HTR-8/SVneo (cell line): ENCODE measurements at places on chromosomes 11 and 22.
A peak's percentile ranks its signal among the peaks of the same experiment; 100 is the strongest.

DNA sequence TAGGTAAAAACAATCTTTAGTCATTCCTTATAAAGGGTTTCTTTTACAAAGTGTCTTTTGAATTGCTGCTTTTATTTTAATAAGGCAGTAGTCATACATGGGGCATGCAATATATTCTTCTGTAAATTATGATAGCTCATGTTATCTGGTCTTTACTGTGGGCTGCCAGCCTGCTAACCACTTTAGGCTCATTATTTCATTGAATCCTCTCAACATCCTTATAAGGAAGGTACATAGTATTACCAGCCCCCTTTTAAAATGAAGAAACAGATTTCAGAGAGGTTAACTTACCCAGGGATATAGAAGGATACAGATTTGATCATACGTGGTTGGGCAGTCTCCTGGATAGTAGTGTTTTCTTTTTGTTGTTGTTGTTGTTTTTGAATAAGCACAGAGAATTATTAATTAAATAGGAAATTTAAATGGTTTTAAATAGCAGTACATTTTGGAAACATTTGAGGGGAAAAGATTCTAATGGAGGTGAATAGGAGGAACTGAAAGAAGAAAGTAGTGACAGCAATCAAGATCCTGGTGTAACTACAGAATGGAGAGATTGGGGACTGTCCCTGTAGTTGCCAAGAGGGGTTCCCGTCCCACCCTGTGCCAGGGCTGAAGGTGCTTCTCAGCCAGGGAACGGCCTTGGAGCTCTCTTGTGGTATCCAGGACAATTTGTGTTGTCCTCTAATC, 21.0 kb downstream of the SPECC1L start:
- DNase-seq = no peak

GRCh38 chr11:72091292-72091691, 10.6 kb downstream of the LRRC51 start:
- peak; percentile 64 for DNase-seq

- DNase-seq = no peak
These were observed 26.7 kb downstream of the INSC start for GRCh38 chr11:15141381-15141780.

GRCh38 chr11:60363542-60364470, 14.5 kb upstream of the MS4A7 start:
- peak; percentile 48 for DNase-seq

DNA sequence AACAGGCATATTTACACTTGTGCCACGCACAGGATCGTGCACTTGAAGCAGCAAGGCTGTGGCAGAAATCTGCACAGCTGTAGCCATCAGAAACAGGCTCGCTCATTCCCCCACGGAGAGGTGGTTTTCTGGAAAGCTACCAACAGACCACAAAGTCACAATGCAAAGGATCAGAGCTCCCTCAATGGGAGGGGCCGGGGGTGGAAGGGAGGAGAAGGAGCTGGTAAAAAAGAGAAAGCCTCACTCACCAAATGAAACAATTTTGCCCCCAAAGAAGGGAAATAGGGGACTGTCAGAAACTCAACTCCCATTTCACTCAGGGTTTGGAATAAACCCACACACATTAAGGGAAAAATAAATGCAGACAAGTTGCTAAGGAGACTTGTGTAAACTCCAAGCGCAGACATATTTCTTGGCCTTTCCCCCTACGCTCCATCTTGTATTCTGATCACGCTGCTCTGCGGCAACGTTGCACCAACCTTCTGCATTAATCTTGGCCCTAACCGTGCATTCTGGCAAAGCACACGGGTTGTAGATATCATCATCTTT, 43.2 kb upstream of the BLID start:
- no peak for DNase-seq

- DNase-seq = no peak
These were observed 1.0 kb downstream of the CTR9 start for GRCh38 chr11:10752061-10752460.

- no peak for DNase-seq
These were observed 2.0 kb upstream of the ESRRA start for GRCh38 chr11:64303109-64304031.

DNA sequence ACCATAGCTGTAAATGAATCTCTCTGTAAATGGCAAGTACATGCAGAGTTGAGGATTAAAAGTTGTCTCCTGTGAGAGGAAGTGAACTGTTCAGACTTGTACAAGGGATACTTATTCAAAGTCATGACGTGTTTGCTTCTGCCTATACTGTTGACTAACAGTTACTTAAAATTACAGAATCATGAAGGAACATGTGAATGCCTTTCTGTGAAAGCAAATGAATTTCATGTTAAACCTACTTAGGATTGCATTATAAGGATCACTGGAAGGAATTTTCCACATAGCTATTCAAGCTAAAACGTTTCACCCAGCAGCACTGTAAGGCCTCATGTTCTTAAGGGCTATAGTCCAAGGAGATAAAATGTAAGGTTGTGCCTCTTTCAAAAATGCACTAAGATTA, 93.4 kb upstream of the BIRC3 start:
- no peak for DNase-seq

- no peak for DNase-seq
These were observed 89.3 kb upstream of the SLC22A12 start for GRCh38 chr11:64501500-64502427.

DNA sequence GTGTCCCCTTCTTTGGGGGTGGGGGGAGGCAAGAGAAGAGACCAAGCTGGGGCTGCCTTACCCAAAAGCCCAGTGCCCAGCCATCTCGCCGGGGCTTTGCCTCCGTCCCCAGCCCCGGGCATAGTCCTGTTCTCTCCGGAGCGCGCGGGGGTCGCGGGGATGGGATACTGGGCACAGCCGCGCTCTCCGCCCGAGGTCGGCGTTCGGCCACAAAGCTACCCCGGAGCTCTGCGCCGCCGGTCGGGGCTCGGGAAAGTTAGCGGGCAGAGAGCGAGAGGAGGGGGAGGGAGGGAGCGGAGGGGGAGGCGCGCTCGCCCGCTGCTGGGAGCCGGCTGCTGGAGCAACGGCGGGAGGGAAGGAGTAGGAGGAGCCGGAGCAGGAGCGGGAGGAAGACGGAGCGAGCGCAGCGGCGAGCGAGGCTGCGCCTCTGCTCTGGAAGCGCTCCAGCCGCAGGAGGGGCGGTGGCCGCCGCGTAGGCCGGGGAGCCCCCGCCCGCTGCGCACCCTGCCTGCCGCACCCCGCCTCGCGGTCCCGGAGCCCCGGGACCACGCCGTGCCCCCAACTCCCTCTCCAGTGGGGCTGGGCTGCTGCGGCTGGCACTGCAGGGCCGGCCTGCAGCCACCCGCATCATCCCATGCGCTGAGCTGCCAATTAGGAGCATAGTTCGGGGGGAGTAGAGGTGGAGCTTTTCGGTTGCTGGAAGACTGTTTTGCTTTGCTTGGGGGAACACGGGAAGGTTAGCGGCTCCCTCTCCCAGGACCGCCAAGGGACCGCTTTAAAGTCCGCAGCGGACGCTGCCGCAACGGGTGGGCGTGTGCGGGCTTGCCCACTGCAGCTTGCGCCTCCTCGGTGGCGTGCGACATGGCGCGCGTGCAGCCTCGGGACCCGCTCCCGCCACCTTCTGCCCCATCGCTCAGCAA, at the start of gene SCN4B:
Gene SCN4B (minus strand): TSS at position 272 of the 920 bp plus-strand sequence. CDS start 150 bp downstream, at position 122.
- peak; percentile 56 for DNase-seq

DNA sequence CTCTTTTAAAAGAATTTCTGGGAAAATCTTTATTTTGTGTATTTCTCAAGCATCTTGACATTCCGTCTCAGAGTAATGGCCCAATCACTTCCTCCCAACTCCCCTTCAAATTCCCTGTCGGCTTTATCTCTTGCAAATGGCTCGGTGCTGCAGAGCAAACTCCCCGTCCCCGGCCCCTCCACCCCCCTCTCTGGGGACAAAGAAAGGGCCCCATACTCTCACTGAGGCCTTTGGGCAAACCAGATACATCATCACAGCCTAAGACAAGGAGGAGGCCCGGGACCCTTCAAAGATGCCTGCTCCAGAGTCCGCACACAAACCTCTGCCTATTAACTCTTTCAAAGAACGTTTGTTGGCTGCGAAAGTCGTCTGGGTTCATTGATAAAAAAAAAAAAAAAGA, 3.9 kb upstream of the SMIM38 start:
- DNase-seq = no peak

DNA sequence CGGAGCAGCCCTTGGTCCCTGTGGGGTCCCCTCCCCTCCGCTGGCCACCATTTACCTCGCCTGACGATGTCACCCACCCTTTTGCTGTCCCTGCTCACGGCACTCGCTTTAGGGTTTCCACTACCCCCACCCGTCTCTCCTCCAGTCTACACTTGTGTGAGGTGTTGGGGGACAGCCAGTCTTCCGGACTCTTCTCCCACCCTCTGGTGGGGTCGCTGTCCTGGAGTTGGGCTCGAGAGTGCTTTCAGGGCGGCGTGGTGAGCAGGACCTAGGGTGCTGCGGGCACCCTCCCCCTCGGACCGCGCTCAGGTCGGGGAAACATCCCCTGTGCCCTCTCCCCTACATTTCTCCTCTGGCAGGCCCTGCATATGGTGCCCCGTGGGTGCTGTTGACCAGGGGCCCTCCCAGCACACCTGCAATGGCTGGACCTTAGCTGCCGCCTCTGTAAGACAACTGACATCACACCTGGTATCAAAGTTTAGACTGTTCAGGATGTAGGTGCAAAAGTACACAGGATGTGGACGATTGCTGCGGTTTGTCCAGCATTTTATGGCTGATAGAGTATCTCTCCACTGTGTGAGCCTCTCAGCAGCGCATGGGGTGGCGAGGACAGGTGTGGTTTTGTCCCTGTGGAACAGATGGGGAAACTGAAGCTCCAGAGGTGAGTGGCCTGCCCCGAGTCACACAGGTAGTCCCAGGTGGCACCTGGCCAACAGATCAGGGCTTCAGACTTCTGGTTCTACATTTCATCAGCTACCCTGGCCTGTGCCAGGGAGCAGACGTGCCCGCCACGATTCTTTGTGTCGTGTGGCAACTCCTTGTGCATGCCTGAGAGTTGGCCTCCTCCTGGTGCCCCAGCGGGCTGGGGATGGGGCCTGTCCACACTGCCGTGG, 1.2 kb downstream of the GRK2 start:
- DNase-seq = no peak

- DNase-seq = no peak
These were observed 96.1 kb downstream of the SHANK2 start for GRCh38 chr11:71156301-71156700.

- no peak for DNase-seq
These were observed 1.0 kb upstream of the ADSL start for GRCh38 chr22:40345271-40345670.

DNA sequence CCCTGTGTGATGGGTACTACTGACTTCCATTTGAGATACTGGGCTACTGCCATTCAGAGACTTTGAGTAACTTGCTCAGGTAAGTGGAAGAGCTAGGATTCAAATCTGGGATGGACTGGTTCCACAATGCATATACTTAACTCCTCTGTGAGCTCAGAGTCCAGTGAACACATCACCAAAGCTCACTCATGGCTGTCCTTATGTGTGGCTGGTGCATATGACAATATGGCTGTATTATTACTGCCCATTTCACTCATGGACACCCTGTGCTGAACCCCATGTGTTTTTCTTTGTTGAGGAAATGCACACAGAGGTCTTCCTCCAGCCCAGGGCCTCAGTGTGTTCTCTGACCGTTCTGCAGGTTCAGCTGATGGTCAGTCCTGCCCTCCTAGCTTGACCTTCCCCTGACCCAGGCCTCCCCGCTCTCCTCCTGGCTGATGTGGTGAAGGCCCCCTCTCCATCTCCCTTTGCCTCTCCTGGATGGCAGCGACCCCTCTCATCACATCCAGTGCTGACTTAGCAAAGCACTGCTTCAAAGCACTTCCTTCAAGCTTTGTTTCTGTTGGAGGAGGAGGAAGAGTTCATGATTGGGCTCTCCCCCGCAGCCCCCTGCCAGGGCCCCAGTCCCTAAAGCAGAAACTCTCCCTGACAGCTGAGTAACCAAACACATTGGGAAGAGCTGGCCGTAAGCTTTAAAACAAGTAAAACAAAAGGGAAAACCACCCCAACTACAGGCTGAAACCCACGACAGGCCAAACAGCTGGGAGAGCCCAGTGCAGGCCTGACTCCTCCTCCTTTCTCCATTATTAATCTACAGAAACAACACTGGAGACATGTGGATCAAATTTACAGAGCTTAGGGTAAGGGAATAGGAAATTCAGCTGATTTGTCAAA, 101.2 kb downstream of the NAT10 start:
- no peak for DNase-seq

- DNase-seq = no peak
These were observed 5.9 kb downstream of the TMPRSS13 start for GRCh38 chr11:117923275-117923674.

DNA sequence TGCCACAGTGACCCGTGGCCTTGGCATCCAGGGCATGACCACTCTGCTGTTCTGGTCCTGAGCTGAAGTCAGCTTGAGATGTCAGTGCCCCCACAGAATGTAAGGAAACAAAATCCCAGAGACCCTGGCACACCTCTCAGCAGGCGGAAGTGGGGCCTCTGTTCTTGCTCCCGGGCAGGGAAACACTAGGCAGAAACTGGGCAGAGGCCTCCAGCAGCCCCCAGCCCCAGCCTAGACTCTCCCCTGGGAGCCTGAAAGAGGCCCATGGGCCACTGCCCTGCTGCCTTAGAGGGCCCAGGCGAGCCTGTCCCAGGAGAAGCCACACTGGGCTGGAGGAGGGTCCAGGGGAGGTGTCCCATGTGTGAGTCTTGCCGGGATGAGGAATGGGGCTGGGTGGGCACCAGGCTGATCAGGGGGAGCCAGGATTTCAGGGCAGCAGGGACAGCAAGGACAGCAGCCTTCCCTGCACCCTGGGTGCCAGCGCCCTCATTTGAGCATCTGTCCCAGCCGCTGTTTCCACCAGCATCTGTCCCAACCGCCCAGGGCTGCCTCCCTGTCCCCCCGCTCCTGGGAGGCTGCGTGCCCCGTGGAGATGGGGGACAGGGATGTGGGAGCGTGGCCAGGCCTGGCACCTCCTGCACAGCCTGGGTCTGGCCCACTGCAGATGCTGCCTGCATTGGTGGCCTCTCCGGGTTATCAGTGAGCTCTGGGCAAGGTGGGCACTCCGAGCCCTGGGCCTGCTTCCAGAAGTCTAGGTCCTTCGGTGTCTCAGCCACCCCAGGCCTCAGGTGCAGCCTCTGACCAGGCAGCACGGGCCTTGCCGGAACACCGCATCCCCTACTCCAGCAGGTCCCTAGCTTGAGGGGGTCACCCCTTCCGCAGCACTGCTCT, 1072.4 kb downstream of the BRD1 start:
- no peak for DNase-seq

- DNase-seq = no peak
These were observed 41.6 kb downstream of the NTM start for GRCh38 chr11:131412061-131412460.

DNA sequence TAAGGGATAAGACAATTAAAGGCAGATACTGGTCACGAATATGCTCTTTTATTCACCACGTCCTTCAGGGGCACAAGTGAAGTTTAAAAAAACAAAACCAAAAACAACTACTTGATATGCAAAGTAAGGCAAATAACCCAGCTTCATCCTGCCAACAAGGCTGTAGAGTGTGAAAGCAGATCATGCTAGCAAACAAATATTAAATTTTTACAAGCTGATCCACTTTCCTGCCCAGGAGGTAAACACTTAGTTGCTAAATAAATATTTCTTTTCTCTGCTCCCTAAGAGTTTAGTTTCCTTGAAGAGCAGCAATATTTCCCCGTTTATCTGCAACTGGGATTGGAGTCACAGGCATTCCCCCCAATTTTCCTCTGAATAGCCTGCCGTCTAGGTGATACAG, 300.2 kb downstream of the LARGE1 start:
- no peak for DNase-seq
